Activated CD4-positive, alpha-beta T cell treated with anti-CD3 and anti-CD28 coated beads for 4 hours (primary cell): ENCODE measurements at places on chromosomes 6 and 20.
A peak's percentile ranks its signal among the peaks of the same experiment; 100 is the strongest.

DNA sequence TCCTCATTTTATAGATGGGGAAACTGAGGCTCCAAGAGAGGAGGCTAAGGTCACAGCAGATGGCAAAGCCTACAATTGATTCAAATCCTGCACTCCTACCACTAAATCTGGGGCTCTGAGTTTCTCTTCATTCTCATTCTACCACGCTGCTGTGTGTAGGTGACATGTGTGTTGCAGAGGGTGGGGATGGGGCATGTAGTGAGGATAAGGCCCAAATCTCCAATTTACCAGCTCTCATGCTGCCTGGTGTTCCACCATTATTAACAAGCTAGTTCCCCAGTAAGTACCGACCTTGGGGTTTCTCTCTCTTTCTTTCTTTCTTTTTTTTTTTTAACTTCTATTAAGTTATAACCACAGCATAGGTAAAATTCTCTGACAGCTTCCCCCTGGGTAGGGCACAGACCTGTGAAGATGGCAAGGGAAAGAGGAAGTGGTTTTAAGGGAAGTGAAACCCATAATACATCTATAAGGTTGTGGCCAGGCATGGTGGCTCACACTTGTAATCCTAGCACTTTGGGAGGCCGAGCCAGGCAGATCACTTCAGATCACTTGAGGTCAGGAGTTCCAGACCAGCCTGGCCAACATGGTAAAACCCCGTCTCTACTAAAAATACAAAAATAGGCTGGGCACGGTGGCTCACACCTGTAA lies 13.0 kb upstream of the MATN4 start:
- DNase-seq = no peak

DNA sequence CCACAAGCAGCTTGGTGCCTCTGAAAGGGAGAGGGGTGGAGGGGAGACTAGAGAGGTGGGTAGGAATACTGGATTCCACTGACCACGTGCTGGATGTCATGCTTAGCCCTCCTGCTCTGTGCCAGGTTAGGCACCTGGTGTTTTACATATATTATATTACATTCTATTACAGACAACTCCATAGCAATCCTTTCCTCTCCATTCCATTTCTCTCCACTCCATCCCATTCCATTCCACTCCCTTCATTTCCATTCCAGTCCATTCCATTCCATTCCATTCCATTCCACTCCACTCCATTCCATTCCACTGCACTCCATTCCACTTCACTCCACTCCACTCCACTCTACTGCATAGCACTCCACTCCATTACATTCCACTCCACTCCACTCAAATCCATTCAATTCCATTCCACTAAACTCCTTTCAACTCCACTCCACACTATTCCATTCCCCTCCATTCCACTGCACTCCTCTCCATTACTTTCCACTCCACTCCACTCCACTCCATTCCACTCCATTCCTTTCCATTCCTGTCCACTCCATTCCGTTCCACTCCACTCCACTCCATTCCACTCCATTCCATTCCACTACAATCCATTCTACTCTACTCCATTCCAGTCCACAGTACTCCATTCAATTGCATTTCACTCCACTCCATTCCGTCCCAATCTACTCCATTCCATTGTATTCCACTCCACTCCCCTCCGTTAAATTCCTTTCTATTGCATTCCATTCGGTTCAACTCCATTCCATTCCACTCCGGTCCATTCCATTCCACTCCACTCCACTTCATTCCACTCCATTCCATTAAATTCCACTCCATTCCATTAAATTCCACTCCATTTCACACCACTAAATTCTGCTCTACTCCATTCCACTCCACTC lies 27.2 kb upstream of the DEFB125 start:
- DNase-seq = no peak

DNA sequence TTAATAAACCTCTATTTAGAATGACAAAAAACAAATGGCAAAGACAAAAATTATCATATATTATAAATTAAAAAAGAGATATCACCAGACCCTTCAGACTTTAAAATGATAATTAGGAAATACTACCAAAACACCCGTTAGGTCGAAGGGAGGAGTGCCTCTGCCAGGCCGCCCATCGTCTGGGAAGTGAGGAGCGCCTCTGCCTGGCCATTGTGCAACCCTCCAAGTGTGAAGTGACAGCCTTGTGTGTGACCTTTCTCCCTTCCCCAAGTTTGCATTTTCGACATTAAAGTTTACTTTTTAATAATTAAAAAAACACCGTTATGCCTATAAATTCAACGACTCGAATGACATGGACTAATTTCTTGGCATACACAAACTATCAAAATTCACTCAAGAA lies 64.5 kb upstream of the TASP1 start:
- DNase-seq = no peak

GRCh38 chr6:45163952-45164766 lies 164.0 kb upstream of the RUNX2 start:
- peak; percentile 14 for DNase-seq

- DNase-seq = no peak
Observed at GRCh38 chr6:130309028-130309427, 56.8 kb upstream of the TMEM200A start.

GRCh38 chr6:43966853-43967718 lies 160.2 kb downstream of the MRPL14 start:
- DNase-seq = no peak

- DNase-seq = no peak
Observed at GRCh38 chr20:25199473-25200260, 4.2 kb downstream of the ENTPD6 start.

DNA sequence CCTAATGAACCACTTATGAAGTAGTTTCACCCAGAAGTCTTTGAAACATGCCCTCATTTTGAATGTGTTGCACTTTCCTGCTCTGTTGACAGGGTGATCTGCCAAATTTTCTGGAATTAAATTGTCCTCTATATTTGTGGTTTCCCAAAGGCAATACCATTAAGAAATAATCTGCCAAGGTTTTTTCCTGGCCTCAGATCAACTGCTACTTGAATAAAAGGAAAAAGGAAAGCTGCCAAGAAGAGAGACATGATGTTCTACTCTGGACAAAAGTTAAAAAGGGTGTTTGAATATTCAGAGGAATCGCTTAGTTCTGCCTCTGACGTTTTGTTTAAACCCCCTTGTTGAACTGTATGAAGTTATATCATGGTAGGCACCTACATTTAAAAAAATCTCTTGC lies 37.4 kb upstream of the ARMH2 start:
- no peak for DNase-seq

- no peak for DNase-seq
Observed at GRCh38 chr6:169038691-169039090, 215.0 kb downstream of the THBS2 start.

DNA sequence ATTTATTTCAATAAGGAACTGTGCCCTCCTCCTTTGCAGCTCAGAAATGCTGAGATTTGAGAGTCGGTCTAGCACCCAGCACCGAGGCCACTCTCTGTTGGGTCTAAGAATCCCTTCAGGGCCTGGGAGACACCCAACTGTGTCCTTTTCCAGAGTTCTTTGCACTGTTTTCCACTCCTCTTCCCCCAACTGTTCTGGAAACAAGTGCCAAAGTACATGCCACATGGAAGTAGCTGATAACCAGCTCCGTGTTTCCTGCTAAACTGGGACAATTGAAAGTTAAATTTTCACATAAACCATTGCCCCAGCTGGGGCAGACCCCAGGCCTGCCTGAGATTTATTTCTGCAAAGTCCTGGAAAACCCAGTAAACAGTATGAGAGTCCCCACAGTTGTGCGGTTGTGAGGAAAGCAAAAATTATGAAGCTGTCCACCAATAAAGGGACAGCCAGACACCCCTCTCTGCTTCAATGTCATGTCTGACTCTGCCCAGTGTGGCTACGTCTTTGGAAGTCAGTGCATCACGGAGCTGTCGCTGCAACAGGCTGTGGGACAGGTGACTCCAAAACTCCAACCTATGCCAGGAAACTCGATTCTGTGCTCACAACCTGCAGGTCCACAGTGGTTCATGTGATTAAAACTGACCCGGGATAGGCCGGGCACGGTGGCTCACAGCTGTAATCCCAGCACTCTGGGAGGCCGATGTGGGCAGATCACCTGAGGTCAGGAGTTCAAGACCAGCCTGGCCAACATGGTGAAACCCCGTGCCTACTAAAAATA lies 178.0 kb upstream of the AFDN start:
- no peak for DNase-seq
